ENCODE measurements at places on chromosomes 13 and 19.

- no peak for DNase-seq
These were observed 39.0 kb downstream of the PIBF1 start for GRCh38 chr13:72820898-72821279.

DNA sequence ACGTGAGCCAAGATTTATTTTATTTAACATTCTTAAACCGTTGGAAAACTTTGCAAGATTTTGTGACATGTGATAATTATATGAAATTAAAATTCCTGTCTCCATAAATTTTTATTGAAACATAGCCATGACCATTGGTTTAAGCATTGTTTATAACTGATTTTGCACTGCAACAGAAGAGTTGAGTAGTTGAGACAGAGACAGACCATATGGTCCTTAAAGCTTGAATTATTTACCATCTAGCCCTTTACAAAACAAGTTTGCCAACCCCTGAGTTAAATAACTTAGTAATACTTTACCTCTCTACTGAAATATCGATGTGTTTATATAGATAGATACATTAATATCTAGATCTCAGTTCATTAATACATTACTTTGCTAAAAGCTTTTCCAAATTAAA is 814.1 kb upstream of the GPC6 start:
- DNase-seq, result no peak

DNA sequence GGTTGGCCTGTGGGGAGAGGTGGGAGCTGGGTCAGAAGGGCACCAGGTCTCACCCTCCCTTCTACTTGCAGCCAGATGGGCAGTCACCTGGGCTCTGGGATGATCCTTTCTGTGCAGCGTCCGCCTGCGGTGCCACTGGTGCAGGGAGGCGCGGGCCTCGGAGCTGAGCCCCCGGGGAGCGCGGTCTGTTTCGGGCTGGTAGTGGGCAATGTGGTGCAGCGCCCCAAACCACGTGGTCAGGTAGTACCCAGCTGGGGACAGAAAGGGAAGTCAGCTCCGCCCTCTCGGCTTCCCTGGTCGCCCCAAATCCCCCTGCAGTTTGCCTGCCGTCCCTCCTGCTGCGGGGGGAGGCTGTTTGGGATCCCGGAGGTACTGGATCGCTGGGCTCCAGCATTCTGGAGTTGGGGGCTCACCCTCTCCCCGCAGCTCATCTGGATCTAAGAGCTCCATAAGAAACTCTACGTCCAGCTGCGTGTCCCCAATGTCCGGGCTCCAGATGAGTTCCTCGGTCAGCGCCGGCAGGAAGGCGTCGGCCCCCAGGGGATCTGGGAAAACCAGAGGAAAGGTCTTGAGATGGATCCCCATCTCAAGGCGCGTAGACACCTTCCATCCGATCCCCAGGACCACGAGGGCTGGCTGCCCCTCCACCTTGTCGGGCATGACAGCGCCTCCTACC is 8.8 kb downstream of the RINL start:
- peak; percentile 28 for DNase-seq

- DNase-seq, result no peak
These were observed at the start of gene MLNR for GRCh38 chr13:49220036-49220855. MLNR (plus strand) TSS chr13:49220338; CDS start chr13:49220338, 0 bp downstream.

All from stimulated activated CD8-positive, alpha-beta memory T cell treated with anti-CD3 and anti-CD28 coated beads, Interleukin-4, amount 100 ng/mL, for 24 hours (primary cell).